ENCODE measurements at places on chromosomes 7 and 10.
A peak's percentile ranks its signal among the peaks of the same experiment; 100 is the strongest.

- DNase-seq, result peak; percentile 92
Observed at GRCh38 chr10:47406870-47407691, 23.0 kb upstream of the ZNF488 start.

GRCh38 chr10:110134917-110135316 lies 72.5 kb upstream of the MXI1 start:
- DNase-seq, result no peak

DNA sequence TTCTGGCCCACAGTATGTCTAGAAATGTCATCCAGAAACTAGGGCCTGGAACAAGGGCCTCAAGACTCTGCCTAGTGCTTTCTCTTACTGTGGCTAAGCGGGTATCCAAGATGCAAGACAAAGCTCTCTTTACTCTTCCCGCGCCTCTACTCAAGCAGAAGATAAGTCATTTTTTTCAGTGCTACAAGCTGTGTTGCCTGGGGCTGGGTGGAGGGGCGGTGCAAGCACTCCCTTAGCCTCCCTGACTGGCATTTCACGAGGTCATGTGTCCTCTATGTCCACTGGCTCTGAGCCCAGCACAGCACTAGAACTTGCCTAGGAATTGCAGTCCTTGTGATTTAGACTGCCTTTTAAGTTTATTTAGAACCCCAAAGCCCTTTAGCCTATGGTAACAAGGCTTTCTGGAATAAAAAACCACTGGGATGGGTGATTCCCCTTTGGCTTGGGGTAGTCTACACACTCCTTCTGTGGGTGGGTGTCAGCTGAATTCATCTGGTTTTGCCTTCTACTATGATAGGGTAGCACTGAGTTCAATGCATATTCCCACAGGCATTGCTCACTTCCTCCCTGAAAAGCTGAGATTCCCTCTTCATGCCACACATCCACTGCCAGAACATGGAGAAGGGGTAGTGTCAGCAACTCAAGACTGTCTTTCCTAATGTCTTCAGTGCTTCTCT lies 371.8 kb upstream of the KCND2 start:
- no peak for DNase-seq

- DNase-seq, result peak; percentile 68
Observed at GRCh38 chr7:6403907-6404306, 43.8 kb downstream of the DAGLB start.

DNA sequence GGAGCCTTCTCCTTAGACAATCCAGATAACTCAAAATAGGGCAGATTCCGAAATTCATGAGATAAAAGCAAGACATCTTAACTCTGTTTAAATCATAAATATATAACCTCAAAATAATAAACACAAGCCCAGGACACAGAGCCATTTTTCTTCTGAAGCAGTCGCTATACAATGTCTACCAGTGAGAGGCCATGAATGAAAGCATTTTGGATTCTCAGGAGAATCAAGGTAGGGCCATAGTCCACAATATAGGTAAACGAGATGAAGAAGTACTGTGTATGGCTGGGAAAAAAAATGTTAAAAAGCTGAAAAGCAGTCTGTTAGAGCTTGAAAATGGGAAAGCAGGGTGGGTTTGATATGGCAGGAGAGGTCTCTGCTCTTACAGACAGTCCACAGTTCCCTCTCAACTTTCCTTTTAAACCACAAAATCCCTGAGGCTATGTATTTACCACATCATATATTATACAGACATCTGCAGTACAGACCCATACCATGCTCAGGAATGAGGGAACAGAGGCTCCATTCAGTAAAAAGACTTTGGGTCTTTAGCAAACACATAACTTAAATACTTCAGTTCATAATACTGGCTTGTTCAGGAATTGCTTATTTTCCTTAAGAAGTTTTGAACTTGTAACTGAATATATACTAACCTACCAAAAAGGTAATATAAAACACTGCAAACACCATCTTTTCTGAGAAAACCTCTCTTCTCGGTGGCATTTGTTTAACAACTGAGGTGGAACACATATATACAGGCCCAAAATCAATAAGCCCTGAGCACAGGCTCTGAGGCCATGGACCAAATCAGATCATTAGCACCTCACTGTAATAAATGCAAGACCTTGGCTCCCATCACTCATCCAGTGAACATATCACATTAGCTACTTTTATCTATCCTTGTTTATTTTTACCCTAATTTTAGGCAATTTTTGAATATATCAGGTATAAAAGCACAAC lies 109.3 kb downstream of the SORBS1 start:
- DNase-seq, result no peak

- no peak for DNase-seq
Observed at GRCh38 chr10:51773681-51774080, 74.3 kb upstream of the CSTF2T start.

GRCh38 chr7:1029637-1030443 lies 14.5 kb upstream of the GPR146 start:
- no peak for DNase-seq

DNA sequence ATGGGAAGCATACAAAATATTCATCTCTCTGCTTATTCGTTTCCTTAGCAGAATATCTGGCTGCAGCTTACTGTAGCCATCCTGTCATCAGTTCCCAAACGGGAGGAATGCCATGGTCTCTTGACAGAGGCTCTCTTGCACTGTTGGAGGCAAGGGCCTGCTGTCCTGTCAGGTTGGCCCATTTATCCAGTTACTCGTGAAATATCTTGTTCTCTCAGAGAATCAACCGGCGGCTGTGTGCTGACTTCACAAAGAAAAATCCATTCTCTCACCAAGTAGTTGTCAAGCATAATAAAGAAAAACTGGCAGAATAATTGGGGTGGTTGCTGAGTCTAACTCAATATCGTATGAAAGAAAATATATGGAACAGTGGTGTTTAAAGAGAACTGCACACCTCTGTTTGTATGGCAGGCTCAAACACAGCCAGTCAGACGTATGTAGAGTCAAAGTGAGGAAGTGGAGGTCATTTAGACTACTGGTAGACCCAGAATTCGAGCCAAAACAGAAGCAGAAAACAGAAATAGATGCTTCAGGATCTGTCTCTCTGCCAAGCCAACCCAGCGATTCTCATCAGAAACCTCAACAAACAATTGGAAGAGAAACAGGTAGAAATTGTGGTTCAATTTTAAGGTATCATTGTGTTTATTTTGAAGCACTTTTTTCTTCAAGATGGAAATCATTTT lies 349.2 kb upstream of the PRKCQ start:
- no peak for DNase-seq

GRCh38 chr7:140403878-140404564 lies at the start of gene RAB19:
TSS of gene RAB19 (plus strand) at chr7:140404058. CDS start at chr7:140407647, 3,589 bp downstream.
- no peak for DNase-seq

Data from keratinocyte (primary cell).